Activated T-helper 9 cell treated with anti-CD3 and anti-CD28 coated beads, Interleukin-2, amount 50 U/mL, for 16 hours (primary cell): ENCODE measurements at places on chromosomes 6 and 20.

DNA sequence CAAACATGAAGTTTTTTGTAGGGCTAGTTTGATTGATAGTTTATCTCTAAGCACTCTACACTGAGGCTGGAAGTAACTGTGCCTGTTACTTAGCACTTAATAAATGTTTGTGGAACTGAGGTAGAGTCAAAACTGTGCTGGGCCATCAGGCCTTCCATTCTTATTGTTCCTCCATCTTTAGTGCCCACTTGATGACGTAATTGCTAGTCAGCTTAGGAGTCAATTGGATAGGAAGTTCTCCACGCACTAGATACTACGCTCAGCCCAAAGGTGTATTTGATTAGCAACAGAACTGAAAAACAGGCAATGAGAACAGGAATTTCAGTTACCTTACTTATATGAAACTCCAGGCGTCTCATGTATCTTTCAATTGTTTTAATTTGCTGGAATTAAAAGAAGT lies 67.0 kb downstream of the RIPOR2 start:
- no peak for DNase-seq

GRCh38 chr20:40679184-40679583 lies 9.9 kb downstream of the MAFB start:
- DNase-seq: no peak

DNA sequence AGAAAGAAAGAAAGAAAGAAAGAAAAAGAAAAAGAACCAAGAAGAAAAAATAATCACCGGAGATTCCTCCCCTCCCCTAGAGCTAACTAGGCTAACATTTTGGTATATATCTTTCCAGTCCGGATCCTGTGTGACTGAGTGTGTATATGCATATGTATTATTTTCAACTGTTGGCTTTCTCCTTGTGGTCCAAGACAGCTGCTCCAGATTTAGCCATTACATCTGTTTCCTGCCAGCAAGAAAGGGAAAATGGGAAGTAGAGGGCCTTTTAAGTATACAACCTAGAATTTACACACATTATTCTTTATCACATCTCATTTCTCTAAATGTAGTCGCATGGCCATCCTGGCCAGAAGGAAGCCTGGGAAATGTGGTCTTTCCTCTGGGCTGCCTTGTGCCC lies 15.2 kb downstream of the SLC52A3 start:
- DNase-seq: no peak

- no peak for DNase-seq
Observed at GRCh38 chr6:168920289-168920688, 333.4 kb downstream of the THBS2 start.

DNA sequence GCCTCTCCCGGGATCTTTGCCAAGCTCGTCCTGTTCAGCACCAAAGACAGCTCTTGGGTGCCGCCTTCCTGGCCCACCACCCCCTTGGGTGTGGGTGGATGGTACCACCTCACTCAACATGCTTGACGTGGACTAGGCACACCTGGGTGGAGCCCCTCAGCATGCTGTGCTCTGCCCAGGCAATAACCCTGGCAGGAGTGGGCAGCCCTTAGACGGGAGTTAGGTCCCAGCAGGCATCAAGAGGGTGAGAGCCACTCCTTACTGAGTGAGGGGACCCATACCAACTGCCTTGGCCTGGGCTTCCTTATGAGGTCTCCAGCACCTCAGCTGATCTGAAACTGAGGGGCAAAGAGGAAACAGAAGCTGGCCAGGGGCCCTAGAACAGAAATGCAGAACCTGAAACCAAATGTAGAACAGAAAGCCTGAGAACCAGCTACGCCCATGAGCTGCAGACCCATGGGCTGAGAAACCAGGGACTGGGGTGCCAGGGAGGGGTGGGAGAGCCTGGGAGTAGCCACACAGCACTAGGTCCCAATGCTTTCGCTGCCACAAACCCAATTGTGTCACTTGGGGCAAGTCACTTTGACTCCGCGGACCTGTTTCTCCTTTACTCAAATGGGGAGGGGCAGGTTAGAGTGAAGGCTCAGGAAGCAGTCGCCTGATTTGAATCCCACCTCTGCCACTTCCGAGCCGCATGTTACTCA lies 2.0 kb downstream of the FGD2 start:
- no peak for DNase-seq

DNA sequence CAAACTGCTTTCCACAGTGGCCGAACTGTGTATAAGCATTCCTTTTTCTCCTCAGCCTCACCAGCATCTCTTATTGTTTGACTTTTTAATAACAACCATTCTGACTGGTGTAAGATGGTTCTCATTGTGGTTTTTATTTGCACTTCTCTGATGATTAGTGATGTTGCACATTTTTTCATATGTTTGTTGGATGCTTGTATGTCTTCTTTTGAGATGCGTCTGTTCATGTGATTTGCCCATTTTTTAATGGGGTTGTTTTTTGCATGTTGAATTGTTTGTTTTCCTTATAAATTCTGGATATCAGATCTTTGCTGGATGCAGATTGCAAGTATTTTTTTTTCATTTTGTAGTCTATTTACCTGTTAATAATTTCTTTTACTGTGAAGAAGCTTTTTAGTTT lies 11.2 kb upstream of the ZSCAN12 start:
- no peak for DNase-seq

- DNase-seq: no peak
Observed at GRCh38 chr6:148760258-148760534, 13.4 kb downstream of the UST start.

DNA sequence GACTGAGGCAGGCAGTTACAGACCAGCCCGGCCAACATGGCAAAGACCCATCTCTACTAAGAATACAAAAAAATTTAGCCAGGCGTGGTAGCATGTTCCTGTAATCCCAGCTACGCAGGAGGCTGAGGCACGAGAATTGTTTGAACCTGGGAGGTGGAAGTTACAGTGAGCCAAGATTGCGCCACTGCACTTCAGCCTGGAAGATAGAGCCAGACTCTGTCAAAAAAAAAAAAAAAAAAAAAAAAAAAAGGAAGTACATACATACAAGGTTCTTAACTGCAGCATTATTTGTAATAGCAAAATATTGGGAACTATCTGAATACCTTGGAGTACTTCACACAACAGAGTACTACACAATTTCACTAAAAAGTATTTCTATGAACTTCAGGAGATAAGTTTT lies 183.5 kb upstream of the OLIG3 start:
- DNase-seq: no peak

DNA sequence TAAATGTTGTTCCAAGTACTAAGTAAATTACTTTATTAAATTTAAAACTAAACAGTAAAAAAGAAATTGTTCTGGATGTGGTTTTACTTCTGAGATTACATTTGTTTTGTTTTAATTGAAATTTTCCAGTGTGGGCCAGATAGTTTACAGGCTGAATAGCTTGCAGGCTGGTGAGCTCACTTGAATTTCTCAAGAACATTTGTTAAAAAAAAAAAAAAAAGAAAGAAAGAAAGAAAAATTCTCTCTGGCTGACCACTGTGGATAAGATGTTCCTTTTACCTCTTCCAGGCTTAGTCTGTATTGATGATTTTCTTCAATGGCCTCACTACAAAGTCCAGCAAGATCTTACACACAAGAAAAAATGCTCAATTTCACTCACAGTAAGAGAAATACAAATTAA lies 85.4 kb downstream of the PLCG1 start:
- DNase-seq: no peak

- peak; percentile 65 for DNase-seq
Observed at GRCh38 chr20:21505161-21505809, 8.6 kb downstream of the NKX2-2 start.

DNA sequence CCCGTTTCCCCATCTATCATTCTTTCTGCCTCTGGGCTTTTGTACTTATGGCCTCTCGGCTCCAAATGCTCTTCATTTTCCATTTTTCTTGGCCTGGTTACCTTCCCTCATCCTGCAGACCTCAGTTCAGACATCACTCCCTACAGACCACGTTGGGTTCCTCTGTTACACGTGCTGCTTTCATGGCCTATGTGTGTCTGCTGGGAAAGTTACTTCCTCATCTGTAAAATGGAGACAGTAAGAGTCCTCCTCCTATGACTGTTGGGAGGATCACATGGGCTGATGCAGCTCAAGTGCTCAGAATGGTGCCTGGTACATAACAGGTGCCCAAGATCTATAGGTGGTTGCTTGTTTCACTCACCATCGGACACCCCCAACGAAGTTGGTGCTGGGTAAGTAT lies 13.5 kb downstream of the KCNK17 start:
- DNase-seq: no peak

DNA sequence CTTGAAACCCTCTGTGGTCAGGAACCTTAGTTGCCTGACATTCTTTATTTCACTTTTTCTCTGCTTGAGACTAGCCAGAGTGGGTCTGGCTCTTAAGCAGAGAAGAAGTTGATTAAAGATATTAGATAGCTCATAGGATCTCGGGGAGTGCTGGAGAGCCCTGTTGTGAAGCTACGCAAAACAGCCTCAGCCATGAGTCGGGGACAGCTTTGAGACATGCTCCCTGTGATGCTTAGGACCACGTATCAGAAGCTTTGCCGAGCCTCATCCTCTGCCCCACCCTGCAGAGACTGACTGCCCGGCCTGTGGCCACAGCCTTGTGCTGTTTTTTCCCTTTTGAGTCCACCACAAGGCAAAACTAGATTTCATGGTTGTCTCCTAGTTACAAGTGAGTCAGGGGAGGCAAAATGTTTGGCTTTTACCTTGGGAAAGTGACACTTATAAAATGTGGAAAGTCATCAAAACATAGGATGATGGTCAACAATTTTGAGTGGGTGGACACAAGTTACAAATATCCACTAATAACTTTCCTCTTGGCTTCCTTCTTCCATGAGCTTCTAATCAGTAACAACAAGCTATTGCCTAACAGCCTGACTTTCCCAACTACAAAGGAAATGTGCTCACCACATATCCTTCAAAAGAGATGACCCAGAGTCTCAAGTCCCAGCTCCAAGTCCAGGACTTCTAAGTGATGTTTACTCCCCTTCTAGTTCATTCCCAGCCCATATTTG lies 108.4 kb downstream of the JAG1 start:
- no peak for DNase-seq

DNA sequence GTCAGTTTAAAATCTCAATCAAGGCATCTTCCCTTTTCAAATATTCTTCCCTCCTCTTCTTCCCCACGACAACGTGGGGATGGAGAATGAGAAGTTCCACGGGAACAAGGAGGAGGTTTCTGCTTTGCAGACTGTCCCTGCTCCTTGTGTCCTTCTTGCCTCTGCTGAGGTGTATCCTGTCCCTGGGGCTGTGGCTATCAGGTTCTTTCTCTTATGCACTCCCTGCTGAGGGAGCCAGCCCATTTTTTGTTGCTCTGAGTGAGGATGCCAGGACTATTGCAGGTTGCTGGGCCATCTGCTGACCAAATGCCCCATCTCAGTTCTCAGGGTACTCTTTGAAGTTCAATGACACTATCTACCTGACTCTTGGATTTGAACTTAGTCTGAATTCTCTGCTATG lies 533.6 kb downstream of the RNF144B start:
- DNase-seq: no peak

DNA sequence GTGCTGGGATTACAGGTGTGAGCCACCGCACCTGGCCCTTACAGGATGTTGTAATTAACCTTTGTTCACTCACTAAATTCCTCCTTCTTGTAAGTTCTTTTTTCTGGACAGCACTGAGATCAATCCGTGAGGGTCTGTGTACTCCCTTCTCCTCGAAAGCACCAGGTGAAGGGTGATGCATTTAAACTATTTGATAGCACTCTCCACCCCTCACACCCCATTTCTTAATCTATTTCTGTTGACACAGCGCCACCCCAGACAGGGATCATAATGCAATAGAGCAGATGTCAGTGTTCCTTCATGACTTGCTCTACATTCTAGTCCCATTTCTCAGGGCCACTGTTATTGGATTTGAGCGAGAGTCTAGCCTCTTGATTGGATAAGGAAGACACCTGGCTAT lies 46.3 kb downstream of the PPP1R14C start:
- no peak for DNase-seq

GRCh38 chr6:31178143-31179041 lies 7.9 kb upstream of the POU5F1 start:
- no peak for DNase-seq

GRCh38 chr20:22890594-22891300 lies 144.4 kb upstream of the SSTR4 start:
- no peak for DNase-seq

- DNase-seq: no peak
Observed at GRCh38 chr6:118101831-118102345, 194.8 kb downstream of the SLC35F1 start.

- DNase-seq: no peak
Observed at GRCh38 chr6:3782876-3783832, 31.6 kb upstream of the PXDC1 start.

DNA sequence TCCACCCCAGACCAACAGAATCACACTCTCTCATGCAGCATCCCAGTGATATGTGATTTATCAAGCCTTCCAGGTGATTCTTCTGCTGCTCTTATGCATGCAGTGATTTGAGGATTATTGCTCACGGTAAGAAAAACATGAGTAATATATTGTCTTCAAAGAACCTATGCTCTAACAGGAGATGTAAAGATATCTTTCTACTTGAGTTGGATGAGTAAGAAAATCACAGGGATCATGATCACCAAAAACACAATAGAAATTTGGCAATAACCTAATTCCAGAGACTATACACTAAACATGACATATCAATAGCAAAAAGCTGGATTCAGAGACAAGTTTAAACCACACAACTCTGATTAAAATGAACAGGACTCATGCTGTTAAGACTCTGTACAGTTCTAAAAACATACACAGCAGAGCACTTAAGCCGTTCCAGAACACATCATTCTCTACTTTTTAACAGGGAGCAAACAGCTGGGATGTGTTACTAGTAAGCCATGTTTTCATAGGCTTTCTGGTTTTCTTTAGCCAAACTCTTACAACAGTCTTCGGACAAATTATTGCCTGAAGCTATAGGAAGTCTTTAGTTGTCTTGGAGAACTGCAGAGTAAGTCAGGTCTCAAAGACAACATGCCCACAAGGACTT lies 568.6 kb downstream of the HAO1 start:
- DNase-seq: no peak

DNA sequence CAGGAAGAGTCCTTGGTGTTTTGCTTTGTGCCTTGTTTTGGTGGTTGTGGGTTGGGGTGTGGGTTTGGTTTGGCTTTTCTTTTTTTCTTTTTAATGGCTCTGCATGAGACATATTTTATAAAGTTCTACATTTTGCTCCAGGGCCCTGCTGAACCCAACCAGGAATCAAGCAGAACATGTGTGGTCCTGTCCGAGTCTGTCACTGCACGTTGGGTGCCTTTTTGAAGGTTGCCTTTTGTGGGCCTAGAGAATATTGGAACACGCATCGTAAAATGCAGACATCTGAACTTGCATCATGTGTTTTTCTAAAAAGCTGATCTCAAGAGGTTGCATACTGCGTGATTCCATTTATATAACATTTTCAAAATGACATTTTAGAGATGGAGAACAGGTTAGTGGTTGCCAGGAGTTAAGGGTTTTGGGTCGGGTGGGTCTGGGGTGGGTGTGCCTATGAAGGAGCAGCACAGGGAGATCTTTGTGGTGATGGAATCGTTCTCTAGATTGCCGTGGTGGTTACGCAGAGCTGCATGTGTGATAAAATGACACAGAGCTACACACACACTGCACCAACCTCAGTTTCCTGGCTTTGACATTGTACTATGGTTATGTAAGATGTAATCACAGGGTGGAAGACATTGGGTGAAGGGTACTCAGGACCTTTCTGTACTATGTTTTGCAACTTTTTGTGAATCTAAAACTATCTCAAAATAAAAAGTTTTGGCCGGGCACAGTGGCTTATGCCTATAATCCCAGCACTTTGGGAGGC lies 80.2 kb downstream of the EYA2 start:
- no peak for DNase-seq

GRCh38 chr6:106453756-106454367 lies 93.3 kb downstream of the CRYBG1 start:
- DNase-seq: no peak

GRCh38 chr6:90194371-90194841 lies 102.2 kb downstream of the BACH2 start:
- no peak for DNase-seq
